ENCODE measurements at places on chromosomes 4 and X. TPM values are rescaled to one million over a fixed set of nuclear protein-coding genes. Genes with fewer than 3 reads are reported as not detected.

Gene PDE6B
- 0.37 TPM for total RNA-seq

Gene ESX1
- not detected for total RNA-seq

Gene MAGEE1
- total RNA-seq, result 2.1 TPM

Gene CLDN22
- total RNA-seq, result not detected

Gene DDIT4L
- 0.92 TPM for total RNA-seq

Gene YIPF7
- 0.12 TPM for total RNA-seq

Gene PDE5A
- total RNA-seq, result 146 TPM

Gene PPBP
- total RNA-seq, result not detected

Data from aortic smooth muscle cell (primary cell).